ENCODE measurements at places on chromosomes 2 and 18.
A peak's percentile ranks its signal among the peaks of the same experiment; 100 is the strongest.

DNA sequence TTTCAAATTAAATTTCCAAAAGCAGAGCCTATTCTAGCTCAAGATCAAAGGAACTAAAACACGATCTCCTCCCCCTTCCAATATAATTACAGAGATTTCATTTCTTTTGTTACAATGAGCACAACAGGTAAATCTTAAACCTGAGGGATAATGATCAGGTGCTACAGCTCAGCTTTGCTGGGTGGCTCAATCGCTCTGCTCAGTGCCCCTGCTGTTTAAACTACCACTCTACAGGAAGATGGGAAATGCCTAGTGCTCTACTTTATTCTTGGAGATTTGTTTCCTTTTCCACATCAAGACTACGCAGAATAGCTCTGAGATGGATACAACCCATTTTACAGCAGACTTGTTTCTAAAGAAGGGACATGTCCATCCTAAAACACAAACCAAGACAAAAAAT is 162.3 kb downstream of the TCF4 start:
- DNase-seq = no peak

- peak; percentile 53 for DNase-seq
Measured at GRCh38 chr2:32627441-32627813, 423 bp upstream of the TTC27 start.

GRCh38 chr2:216633616-216634369 is 573 bp downstream of the IGFBP2 start:
- no peak for DNase-seq

DNA sequence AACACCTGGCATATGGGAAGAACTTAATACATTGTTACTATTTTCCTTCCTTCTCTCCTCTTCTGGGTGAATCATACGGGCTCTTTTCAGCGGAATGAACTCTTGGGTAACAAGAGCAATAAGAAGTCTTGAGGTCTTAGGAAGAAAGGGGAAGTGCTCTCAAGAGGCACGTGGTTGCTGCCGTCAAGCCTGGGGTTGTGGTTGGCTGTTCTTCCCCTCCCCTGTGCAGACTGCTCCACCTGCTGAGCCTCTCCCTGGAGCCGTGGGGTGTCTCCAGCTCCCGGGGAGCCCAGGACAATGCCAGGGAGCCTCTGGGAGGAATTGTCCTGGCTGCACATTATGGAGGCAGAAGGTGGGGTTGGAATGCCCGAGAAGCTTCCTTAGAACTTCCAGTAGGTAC is 19.4 kb downstream of the TOGARAM2 start:
- DNase-seq = no peak

DNA sequence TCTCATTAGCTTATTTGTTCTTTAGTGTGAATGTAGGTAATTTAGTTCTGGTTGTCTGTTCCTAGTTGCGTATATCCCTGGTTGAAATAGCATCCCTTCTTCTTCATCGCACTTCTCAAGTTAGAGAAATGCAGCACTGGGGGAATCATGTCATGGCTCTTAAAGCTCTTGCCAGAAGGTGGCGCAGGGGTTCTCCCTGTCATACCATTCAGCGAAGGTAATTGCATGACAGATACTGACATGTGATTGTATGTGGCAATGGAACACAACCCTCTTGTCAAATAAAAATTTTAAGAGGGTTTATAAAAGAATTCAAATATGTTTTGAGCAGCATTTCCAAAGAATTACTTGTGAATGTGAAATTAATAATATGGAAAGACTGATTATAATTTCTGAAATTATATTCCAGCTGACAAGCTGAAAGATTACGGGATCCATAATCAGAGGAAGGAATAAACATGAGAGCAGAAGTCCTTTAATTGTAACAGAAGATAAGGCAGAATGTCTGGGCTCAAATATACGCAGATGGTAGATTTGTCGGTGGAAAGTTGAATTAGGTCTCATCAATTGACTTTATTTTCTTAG is 411.7 kb downstream of the DSEL start:
- peak; percentile 82 for DNase-seq

GRCh38 chr18:11408555-11409065 is 200.8 kb upstream of the SLC35G4 start:
- DNase-seq = no peak

GRCh38 chr18:48888773-48889080 is 62.0 kb downstream of the SMAD7 start:
- DNase-seq = no peak

Measured in fibroblast of pulmonary artery (primary cell).